Left renal cortex interstitium (tissue), 4 donors: ENCODE measurements at places on chromosomes 5 and 9.

GRCh38 chr5:139212486-139212885 lies 14.3 kb upstream of the SIL1 start:
- no peak for DNase-seq

DNA sequence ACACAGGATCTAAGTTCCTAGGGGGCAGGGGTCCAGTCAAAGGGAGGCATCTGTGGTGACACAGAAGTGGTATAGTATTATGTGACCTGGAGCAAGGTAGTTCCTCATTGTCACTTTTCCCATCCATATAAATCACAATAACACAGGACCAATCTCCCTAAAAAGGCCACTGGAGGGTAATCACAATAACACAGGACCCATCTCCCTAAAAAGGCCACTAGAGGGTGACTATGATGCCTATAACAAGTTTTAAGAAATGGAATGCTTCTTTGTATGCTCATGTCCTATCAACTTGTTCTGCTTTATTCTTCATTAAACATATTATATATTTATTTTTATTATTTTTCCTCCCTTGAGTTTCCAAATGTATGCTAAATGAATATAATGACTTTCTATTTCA lies 254.6 kb downstream of the ASTN2 start:
- no peak for DNase-seq

DNA sequence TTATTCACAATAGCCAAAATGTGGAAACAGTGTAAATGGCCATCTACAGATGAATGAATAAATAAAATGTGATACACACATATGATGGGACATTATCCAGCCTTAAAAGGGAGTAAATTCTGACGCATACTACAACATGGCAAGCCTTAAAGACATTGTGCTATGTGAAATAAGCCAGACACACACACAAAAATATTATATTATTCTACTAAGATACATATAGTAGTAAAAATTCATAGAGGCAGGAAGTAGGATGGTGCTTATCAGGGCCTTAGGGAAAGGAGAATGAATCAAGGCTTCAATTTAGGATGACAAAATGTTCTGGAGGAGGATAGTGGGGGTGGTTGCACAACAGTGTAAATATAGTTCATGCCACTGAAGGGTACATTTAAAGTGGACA lies 346.7 kb upstream of the SMARCA2 start:
- DNase-seq = no peak

- DNase-seq = no peak
These were observed 123.5 kb downstream of the DEPDC1B start for GRCh38 chr5:60576425-60576824.

- DNase-seq = no peak
These were observed 594.6 kb upstream of the BRINP1 start for GRCh38 chr9:119963798-119964372.
